Motor neuron (in vitro differentiated cells): ENCODE measurements at places on chromosomes 1 and 21. TPM values are rescaled to one million over a fixed set of nuclear protein-coding genes. Genes with fewer than 3 reads are reported as not detected.

The SPRR1B gene
- total RNA-seq: not detected in 2 replicates

The TRIM67 gene
- total RNA-seq: 10.5 and 12.8 TPM in 2 replicates

The RHD gene
- total RNA-seq: 0.63 and 1.00 TPM in 2 replicates

The C1QA gene
- total RNA-seq: 0.43 TPM in 1 of 2 replicates, not detected in the other

The S100A14 gene
- 0.59 TPM in 1 of 2 replicates, not detected in the other for total RNA-seq

The FAM163A gene
- total RNA-seq: 2.4 and 3.0 TPM in 2 replicates

The MTOR gene
- total RNA-seq: 31.4 and 33.8 TPM in 2 replicates

The ABL2 gene
- 14.5 and 16.3 TPM in 2 replicates for total RNA-seq

The LRRN2 gene
- total RNA-seq: 7.5 and 8.4 TPM in 2 replicates

The PDC gene
- total RNA-seq: 0.29 and 0.50 TPM in 2 replicates

The LY9 gene
- 0.18 and 1.7 TPM in 2 replicates for total RNA-seq

The USP25 gene
- 34.7 and 35.2 TPM in 2 replicates for total RNA-seq

The CD1B gene
- total RNA-seq: not detected in 2 replicates

The ATAD3C gene
- 1.8 and 2.1 TPM in 2 replicates for total RNA-seq

The VAV3 gene
- 27.7 and 29.9 TPM in 2 replicates for total RNA-seq

The TSPAN2 gene
- 5.1 TPM in 2 replicates for total RNA-seq

The ILDR2 gene
- total RNA-seq: 5.0 and 6.7 TPM in 2 replicates

The RNF11 gene
- total RNA-seq: 43.6 and 50.3 TPM in 2 replicates

The SH2D2A gene
- total RNA-seq: 3.5 and 5.0 TPM in 2 replicates

The TCHH gene
- 0.21 and 0.27 TPM in 2 replicates for total RNA-seq

The CD1D gene
- total RNA-seq: 1.1 and 1.4 TPM in 2 replicates

The LINGO4 gene
- total RNA-seq: 0.18 and 0.36 TPM in 2 replicates
